ENCODE measurements at places on chromosomes 3 and 15.

- peaks cover 62% of the 10 kb centered on the region for H3K27me3 ChIP-seq
- H3K36me3 ChIP-seq, result no peaks in the 10 kb centered on the region
- peak overlapping the region; percentile 80 for H3K4me3 ChIP-seq
- peaks cover 12% of the 10 kb centered on the region for H3K4me1 ChIP-seq
- H3K27ac ChIP-seq, result no peak overlapping the region
These were observed 1.5 kb downstream of the CTDSPL start for GRCh38 chr3:37862903-37863815.

DNA sequence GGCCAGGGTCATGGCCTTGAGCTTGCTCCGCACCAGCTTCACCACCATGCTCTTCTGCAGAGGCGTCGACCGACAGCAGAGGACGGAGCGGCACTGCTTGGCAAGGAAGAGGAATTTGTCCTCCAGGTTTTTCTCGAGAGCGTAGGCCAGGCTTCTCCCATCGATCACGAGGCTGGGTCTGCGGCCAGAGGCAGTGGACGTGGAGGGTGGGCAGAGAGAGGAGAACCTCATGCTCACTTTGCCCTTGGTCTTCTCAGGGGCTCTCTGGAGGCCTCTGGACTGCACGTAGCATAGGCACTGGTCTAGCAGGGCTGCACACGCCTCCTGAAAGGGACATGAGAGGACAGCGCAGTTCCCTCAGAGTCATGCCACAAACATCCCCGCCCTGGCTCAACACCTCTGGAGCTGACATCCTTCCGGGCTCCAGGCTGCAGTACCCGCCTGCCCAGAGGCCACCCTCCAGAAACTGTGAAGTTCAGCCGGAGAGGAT, 168.3 kb downstream of the ATP10A start:
- no peak overlapping the region for H3K27ac ChIP-seq
- no peaks in the 10 kb centered on the region for H3K27me3 ChIP-seq
- peaks cover 19% of the 10 kb centered on the region for H3K36me3 ChIP-seq

GRCh38 chr3:60698117-60698516, 553.1 kb downstream of the FHIT start:
- H3K4me3 ChIP-seq, result no peak overlapping the region
- no peaks in the 10 kb centered on the region for H3K4me1 ChIP-seq
- H3K27ac ChIP-seq, result no peak overlapping the region
- no peak for DNase-seq
- no peaks in the 10 kb centered on the region for H3K27me3 ChIP-seq

GRCh38 chr3:178492491-178492890, 43.7 kb upstream of the KCNMB2 start:
- H3K27me3 ChIP-seq, result no peaks in the 10 kb centered on the region
- H3K4me3 ChIP-seq, result no peak overlapping the region
- H3K36me3 ChIP-seq, result no peaks in the 10 kb centered on the region
- no peak for DNase-seq

GRCh38 chr3:25725810-25726209, 57.4 kb downstream of the NGLY1 start:
- H3K36me3 ChIP-seq, result peaks cover 22% of the 10 kb centered on the region
- H3K4me3 ChIP-seq, result no peak overlapping the region
- no peak for DNase-seq
- H3K27me3 ChIP-seq, result no peaks in the 10 kb centered on the region
- no peak overlapping the region for H3K27ac ChIP-seq

- no peak overlapping the region for H3K27ac ChIP-seq
- peaks cover 2% of the 10 kb centered on the region for H3K27me3 ChIP-seq
- H3K36me3 ChIP-seq, result no peaks in the 10 kb centered on the region
- no peak overlapping the region for H3K4me3 ChIP-seq
These were observed 73.3 kb downstream of the NSUN3 start for GRCh38 chr3:94136133-94136532.

DNA sequence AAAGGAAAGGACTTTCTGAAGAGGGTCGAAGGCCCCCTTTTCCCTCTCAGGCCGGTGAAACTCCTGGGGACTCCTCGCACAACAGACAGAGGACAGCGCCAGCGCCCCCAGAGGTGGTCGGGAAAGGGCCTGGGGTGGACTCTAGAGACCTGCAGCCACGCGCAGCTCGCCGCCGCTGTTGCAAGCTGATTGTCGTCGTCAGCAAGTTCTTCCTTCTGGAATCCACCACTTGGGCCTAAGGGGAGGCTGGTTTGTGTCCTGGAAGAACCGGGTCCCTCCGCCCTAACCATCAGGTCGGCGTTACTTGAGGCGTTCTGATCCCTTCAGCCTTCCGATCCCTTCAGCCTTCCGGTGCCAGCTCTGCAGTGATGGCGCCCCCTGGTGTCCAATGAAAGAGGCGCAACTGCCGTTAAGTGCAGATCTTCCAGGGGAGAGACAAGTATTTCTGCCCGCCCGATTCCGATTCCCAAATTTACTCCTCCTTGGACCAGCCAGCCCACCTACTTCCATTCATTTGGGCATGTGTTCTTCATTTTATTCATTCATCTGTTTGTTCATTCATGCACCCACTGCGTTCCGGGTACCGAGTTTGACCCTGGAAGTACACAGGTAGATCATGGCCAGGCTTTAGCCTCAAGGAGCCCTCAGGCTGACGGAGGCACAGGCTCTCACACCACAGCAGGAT, 77.2 kb upstream of the SLC6A11 start:
- no peak overlapping the region for H3K27ac ChIP-seq
- peaks cover 3% of the 10 kb centered on the region for H3K4me1 ChIP-seq
- H3K36me3 ChIP-seq, result no peaks in the 10 kb centered on the region
- peak; percentile 78 for DNase-seq

- peak overlapping the region; percentile 80 for H3K27ac ChIP-seq
- no peaks in the 10 kb centered on the region for H3K27me3 ChIP-seq
- DNase-seq, result no peak
- H3K4me1 ChIP-seq, result peaks cover 40% of the 10 kb centered on the region
- H3K4me3 ChIP-seq, result peak overlapping the region; percentile 62
- peaks cover 43% of the 10 kb centered on the region for H3K36me3 ChIP-seq
These were observed 138.4 kb downstream of the PLCL2 start for GRCh38 chr3:17023006-17023664.

DNA sequence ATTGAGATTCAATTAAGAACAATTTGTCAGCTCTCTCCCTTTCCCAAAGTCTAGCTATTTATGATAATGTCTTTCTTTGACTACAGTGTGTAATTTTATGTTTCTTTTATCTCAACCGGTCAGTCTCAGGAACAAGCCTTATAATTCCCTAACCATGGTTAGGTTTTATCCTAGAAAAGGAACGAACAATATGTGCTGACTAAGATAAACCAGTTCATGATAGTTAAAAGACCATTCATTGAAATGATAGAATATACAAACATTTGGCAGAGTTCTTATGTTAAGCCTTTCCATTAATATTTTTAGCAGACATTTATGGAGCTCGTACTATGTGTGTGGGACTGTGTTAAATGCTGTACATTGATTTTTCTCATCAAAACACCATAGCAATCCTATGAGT, 106.3 kb downstream of the SYNPR start:
- H3K27ac ChIP-seq, result no peak overlapping the region
- H3K4me1 ChIP-seq, result no peaks in the 10 kb centered on the region
- no peaks in the 10 kb centered on the region for H3K27me3 ChIP-seq
- no peak overlapping the region for H3K4me3 ChIP-seq
- no peak for DNase-seq

GRCh38 chr3:37922721-37923568, 61.3 kb downstream of the CTDSPL start:
- H3K27ac ChIP-seq, result no peak overlapping the region
- H3K4me3 ChIP-seq, result no peak overlapping the region
- H3K27me3 ChIP-seq, result peaks cover 7% of the 10 kb centered on the region

Data from activated naive CD8-positive, alpha-beta T cell treated with anti-CD3 and anti-CD28 coated beads, Interleukin-2, amount 10 ng/mL, durations not matched to agents 7 days and 5 days (primary cell).